ENCODE measurements at places on chromosomes 5 and 9. TPM values are rescaled to one million over a fixed set of nuclear protein-coding genes. Genes with fewer than 3 reads are reported as not detected.

GRCh38 chr9:93587651-93588347 is 11.4 kb downstream of the PHF2 start:
- no peak for DNase-seq
- no peak overlapping the region for H3K27ac ChIP-seq
- no peak overlapping the region for H3K4me3 ChIP-seq
- no peaks in the 10 kb centered on the region for H3K36me3 ChIP-seq
- H3K27me3 ChIP-seq = no peaks in the 10 kb centered on the region
- H3K4me1 ChIP-seq = no peaks in the 10 kb centered on the region

Gene BARX1
- 2.1 TPM for total RNA-seq

Gene NRG2
- total RNA-seq = 0.70 TPM

DNA sequence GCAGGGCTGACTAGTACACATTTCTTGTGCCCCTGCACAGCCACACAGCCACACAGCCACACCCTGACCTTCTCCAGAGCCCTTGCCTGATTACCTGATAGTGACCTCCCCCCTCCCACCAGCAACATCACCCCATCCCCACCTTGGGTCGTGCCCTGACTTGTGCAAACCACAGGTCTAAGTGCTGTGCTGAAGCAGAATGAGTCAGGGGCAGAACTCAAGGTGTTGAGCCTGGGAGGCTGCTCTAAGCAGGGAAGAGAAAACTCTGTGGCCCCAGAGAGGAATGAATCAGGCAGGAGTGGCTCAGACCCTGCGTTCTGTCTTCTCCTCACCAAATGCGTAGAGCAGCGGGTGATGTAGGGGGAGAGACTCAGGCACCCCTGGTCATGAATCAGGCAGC is 24.3 kb upstream of the FAT2 start:
- H3K27ac ChIP-seq = no peak overlapping the region
- no peaks in the 10 kb centered on the region for H3K27me3 ChIP-seq
- H3K4me3 ChIP-seq = no peak overlapping the region
- DNase-seq = no peak
- no peaks in the 10 kb centered on the region for H3K36me3 ChIP-seq

DNA sequence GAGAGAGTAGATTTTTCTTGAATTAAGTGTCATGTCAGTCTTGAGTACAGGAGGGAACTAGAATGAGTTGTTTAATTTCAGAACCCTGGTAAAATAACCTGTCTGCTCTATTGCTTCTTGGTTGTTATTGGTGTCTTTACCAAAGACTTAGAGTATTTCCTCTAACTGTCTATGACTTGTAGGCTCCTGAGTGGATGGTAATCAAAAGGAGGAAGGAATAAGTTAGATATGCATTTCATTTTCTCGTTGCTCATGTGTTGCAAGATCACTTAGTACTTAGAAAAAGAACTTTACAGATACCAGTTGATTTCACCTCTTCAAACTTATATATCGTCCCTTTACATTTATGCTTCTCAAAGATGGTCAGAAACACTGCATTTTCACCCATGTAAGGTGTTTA is 31.1 kb downstream of the UHRF2 start:
- no peaks in the 10 kb centered on the region for H3K36me3 ChIP-seq
- no peaks in the 10 kb centered on the region for H3K27me3 ChIP-seq
- no peak overlapping the region for H3K4me3 ChIP-seq
- no peaks in the 10 kb centered on the region for H3K4me1 ChIP-seq
- DNase-seq = no peak

DNA sequence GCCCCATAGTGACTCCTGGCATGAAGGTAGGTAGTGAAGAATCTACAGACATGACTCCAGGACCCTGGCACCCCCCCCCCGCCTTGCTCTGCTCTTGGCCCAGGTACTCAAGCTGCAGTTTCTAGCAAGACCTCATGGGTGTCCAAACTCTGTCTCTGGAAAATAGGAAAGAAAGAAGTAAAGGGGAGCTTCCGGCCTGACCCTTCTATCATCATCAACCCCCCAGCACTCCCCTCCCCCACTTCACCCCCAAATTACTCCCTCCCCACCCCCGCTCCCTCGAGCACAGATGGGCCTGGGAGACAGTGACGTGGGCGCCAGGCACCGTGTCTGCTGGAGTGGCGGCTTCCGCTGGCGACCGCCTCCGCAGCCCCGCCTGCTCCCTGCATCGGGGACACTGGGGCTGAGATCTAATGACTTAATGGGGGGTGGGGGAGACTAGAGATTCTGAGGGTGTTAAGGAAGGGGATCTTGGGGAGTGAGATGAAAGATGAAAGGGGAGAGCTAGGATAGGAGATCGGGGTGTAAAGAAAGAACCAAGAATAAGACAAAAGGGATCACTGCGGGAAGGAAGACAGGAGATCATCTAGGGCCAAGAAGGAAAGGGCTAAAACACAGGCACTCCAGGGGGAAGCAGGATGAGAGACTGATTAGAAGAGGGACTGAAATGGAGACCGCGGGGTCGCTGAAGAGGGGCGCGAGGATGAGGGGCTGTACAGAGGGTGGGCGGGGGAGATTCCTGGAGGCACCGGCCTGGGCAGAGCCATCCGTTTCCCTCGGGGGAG is 1.1 kb upstream of the DNAJB5 start:
- no peaks in the 10 kb centered on the region for H3K36me3 ChIP-seq
- peaks cover 40% of the 10 kb centered on the region for H3K4me1 ChIP-seq
- DNase-seq = peak; percentile 73

DNA sequence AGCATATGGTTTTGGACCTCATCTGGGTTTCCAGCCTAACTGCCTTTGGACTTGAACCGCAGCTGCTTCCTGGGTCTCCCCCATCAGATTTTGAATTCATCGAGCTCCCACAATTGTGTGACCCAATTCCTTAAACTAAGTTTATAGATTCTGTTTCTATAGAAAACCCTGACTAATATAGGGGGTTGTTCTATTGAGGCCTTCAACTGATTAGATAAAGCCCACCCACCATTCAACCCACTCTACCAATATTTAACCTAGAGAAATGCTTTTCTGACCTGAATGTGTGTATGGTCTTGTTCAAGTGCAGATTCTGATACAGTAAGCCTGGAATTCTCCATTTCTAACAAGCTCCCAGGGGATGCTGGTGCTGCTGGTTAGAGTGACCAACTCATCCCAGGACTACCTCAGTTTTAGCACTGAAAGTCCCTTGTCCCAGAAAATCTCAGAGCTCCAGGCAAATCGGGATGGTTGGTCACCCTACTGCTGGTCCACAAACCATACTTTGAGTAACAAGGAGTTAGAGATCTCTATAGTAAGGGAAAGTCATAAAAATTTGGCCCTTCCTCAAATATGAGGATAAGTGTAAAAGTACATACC is 31.7 kb upstream of the GNE start:
- H3K4me1 ChIP-seq = no peaks in the 10 kb centered on the region
- no peak overlapping the region for H3K4me3 ChIP-seq
- H3K27me3 ChIP-seq = no peaks in the 10 kb centered on the region
